Nasal cavity respiratory epithelium epithelial cell of viscerocranial mucosa (primary cell): ENCODE measurements at places on chromosomes 2 and 18. TPM values are rescaled to one million over a fixed set of nuclear protein-coding genes. Genes with fewer than 3 reads are reported as not detected.

Gene CRYGD
- not detected in 2 replicates for total RNA-seq

Gene PROKR1
- total RNA-seq = under 0.01 TPM in 1 of 2 replicates, not detected in the other

Gene OTOS
- not detected in 2 replicates for total RNA-seq

Gene ELOA2
- total RNA-seq = not detected in 2 replicates

Gene TGFBRAP1
- total RNA-seq = 17.4 and 27.2 TPM in 2 replicates
